ENCODE measurements at places on chromosomes 3 and 15.

GRCh38 chr3:45844616-45845015, 2.7 kb upstream of the LZTFL1 start:
- no peak overlapping the region for H3K27ac ChIP-seq
- no peak for DNase-seq
- H3K4me1 ChIP-seq, result peaks cover 38% of the 10 kb centered on the region
- H3K36me3 ChIP-seq, result peaks cover 3% of the 10 kb centered on the region

DNA sequence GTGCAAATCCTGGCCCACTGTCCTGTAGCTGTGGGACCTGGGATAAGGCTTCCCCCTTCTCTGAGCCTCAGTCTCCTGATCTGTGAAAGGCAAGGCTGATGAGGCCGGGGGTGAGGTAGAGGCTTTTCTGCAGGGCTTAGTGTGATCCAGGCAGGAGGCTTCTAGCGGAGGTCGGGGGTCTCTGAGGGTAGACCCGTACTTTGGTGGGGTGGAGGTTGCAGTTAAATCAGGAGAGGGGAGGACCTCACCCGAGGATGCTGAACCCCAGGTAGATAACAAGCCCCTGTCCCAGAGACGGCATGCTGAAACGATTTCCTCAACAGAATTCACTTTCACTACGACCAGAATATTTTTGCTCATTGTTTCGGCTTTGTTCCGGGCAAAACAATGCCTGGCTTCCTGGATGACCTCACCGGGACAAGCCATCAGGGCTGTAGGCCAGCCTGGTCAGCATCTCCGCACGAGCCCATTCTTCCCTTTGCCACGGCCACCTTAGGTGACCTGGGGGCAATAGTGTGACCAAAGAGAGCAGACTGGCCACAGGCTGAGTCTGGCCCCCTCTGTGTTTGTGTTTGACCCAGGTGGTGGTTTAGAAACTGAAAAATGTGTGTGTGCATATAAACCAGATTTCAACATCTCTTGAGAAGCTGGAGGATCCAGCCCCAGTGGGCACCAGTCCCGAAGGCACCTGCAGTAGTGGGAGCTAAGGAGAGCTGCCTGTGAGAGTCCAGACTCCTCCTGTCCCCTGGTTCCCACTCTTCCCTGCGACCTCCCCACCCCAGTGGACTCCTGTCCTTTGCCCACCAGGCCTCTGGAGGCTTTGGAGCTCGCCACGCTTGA, 33.0 kb downstream of the SLC6A6 start:
- H3K27ac ChIP-seq, result no peak overlapping the region
- no peak for DNase-seq
- H3K4me3 ChIP-seq, result no peak overlapping the region
- no peaks in the 10 kb centered on the region for H3K27me3 ChIP-seq
- peaks cover 41% of the 10 kb centered on the region for H3K4me1 ChIP-seq

DNA sequence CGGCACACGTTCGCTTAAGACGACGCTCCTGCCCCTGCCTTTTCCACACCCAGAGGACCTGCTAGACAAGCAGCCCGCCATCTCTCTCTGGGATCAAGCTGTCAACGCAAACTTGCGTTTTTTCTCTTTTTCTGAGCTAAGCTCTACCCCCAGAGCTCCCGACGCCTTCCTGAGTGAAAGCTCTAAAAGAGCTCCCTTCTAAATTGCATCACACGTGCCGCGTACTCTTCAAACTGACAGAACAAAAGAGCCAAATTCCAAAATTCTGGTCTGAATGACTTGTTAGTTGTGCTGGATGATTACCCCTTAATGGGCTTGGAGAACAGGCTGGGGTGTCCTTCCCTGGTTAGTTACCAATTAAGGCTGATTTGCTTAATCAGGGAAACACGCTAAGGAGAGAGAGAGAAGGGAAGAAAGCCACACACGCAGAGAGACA, 81.2 kb downstream of the MDFIC2 start:
- H3K27me3 ChIP-seq, result no peaks in the 10 kb centered on the region
- no peaks in the 10 kb centered on the region for H3K4me1 ChIP-seq
- H3K4me3 ChIP-seq, result no peak overlapping the region
- DNase-seq, result no peak
- no peak overlapping the region for H3K27ac ChIP-seq

DNA sequence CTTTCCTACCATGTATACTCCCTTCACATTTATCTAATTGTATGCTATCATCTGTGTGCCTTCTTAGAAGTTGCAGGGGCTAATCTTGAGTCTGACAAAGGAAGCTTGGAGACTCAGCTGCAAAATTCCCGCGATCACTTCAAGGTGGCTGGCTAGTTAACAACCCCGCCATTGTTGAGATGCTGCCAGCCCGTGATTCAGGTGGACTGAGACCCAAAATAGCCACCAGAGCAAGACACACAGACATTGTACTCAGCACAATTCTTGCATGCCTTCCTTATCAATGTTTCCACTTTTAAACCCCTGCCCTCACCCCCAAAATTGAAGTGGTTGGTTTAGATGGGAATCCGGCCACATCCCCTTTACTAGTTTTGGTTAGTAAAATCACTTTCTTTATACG, 225.8 kb upstream of the ZNF717 start:
- H3K4me3 ChIP-seq, result no peak overlapping the region
- no peaks in the 10 kb centered on the region for H3K27me3 ChIP-seq
- H3K4me1 ChIP-seq, result no peaks in the 10 kb centered on the region
